KG1 (cell line): ENCODE measurements at places on chromosomes 3 and 15.
A peak's percentile ranks its signal among the peaks of the same experiment; 100 is the strongest.

- DNase-seq: no peak
Measured at GRCh38 chr3:116470605-116471197, 25.4 kb upstream of the LSAMP start.

GRCh38 chr15:81957698-81958097 is 88.1 kb downstream of the MEX3B start:
- DNase-seq: no peak

DNA sequence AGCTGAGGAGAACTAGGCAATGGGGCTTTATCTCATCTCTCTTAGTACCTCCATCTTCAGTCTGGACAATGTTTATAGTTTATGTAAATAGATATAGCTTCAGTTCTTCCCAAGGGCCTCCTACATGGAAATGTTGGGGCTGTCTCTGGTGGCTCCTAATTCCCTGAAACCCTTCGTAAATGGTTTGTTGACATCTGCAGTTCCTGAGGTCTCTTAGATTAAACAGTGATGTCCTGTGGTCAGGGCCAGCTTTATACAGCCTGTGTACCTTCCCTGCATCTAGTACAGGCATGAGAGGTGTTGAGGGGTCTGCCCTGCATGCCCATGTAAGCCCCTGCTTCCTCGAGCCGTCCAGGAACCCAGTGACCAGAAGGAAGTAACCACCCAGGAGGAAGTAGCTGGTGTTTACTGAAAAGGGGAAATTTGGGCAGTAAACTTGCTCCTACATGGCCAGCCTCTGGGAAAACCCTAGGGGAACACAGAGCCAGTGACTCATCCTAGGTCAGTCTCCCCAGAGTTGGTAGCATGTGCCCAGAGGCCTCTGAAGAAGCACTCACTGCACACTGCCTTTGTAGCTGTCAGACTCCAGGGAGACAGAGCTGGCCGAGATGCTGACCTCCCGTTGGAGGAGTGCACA is 4.7 kb upstream of the TBC1D2B start:
- DNase-seq: no peak

- DNase-seq: no peak
Measured at GRCh38 chr3:162973428-162973917, 1476.9 kb downstream of the OTOL1 start.

DNA sequence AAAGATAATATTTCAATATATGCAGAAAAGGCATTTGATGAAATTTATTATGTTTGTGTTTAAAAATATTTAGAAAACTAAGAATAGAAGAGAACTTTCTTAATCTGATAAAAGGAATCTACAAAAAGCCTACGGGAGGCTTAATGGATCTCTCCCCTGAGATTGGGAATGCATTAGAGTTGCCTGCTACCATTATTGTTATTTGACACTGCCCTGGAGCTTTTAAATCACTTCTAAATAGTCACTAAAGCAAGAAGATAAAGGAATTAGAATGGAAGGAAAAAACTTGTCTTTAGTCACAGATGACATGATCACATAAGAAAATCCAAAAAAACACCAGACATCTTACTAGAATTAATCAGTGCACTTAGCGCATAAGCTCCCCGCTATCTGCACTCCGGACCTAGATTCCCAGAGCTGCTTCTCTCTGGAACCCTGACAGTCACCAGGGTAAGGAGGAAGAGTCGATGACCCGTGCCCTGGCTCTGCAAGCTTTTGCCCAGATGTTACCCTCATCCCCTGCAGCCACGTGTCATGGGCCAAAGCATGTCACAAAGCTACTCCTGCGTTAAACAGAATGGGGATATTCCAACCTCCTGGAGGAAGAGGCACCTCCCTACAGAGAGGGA is 97.1 kb downstream of the MINAR1 start:
- no peak for DNase-seq

DNA sequence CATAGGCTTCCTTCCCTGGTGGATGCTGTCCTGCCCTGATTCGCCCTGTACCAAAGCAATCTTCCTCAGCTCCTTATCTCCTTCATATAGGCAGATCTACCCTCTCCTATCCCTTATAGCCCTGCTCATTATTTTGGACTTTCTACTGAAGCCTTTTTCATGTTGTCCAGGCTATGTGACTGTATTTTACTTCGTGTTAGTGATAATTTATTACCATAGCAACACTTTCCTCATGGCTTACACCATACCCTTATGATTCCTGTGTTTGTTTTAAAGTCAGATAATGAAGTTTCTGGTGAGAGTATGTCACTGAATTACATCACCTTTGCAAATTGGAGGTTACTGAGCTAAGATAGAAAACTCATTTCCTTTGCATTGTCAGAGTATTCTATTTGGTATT is 352.6 kb downstream of the NLGN1 start:
- DNase-seq: no peak

DNA sequence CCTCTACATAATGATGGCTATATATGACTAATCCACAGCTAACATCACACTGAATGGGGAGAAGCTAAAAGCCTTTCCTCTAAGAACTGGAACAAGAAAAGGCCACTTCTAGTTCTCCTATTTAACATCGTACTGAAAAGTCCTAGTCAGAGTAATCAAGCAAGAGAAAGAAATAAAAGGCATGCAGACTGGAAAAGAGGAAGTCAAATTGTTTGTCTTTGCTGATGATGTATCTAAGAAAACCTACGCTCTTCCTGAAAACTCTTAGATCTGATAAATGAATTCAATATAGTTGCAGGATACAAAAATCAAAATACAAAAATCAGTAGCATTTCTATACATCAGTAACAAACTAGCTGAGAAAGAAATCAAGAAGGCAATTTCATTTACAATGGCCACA is 116.9 kb downstream of the TP63 start:
- DNase-seq: no peak

GRCh38 chr3:41768363-41768762 is 193.5 kb downstream of the ULK4 start:
- no peak for DNase-seq

DNA sequence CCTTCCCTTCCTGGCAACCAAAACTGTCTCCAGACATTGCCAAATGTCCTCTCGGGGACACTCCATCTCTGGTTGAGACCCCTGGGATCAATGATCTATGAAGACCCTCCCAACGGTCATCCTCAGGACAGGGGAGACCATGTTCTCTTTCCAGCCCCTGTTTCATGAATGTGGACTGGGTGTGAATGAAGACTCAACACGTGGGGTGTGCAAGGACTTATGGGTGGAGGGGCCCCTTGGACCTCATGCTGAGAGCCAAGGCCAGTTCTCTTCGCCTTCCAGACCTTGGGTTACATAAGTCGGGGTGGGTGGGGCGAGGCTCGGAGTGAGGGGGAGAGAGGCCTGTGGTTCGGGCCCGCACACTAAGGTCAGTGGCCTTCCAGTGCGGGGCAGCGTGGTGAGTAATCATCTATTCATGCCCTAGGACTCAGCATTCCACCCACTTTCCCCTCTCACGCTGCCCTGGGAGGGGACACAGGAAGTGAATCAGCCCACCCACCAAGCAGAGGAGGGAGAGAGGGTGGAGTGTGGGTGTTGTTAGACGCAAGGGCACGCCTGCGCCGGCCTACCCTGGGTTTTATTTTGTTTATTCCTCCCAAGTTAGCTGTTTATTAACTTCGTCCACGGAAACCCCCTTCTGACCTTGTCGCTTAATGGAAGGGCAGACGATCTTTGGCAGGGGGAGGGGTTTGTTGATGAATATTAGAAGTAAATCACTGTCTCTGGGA is 6.7 kb downstream of the PAQR5 start:
- no peak for DNase-seq

- DNase-seq: no peak
Measured at GRCh38 chr3:62570888-62571287, 197.5 kb upstream of the FEZF2 start.

- peak; percentile 60 for DNase-seq
Measured at GRCh38 chr3:151383111-151383510, 1.4 kb downstream of the P2RY12 start.

- DNase-seq: no peak
Measured at GRCh38 chr15:90297021-90297420, 31.5 kb downstream of the NGRN start.

DNA sequence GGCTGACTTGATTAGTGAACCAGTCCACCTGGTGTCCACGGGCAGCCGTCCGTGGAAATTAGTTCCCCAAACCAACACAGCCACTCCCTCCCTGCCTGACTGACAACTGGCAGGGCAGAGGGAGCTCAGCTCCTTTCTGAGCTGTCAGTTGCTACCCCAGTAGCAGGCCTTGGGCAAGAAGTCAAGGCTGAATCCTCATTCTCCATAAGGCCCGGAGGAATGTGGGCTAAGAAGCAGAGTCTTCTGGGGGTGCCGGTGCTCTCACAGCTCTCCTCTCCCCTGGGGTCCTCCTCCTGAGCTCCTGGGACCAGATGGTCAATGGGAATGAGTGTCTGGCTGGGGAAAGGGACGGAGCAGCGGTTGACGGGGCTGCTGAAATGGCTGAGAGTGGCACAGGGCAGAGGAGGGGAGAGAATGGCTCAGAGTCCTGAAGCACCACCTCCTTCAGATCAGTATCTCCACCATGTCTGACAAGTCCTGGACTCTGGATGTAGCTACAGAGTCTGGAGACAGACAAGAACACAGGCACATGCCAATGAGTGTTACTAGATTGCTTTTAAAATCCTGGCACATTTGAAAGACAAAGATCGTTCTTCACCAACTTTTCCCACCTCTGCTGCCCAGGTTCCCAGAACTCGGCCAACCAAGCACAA is 16.9 kb downstream of the AMOTL2 start:
- no peak for DNase-seq

GRCh38 chr3:134904241-134904771 is 109.2 kb downstream of the EPHB1 start:
- DNase-seq: no peak

GRCh38 chr3:128341659-128342395 is 124.9 kb downstream of the DNAJB8 start:
- DNase-seq: no peak
